Activated T-cell treated with anti-CD3 and anti-CD28 coated beads, Interleukin-2, amount 50 U/mL, for 1 hour (primary cell): ENCODE measurements at places on chromosomes 2 and 18.
A peak's percentile ranks its signal among the peaks of the same experiment; 100 is the strongest.

DNA sequence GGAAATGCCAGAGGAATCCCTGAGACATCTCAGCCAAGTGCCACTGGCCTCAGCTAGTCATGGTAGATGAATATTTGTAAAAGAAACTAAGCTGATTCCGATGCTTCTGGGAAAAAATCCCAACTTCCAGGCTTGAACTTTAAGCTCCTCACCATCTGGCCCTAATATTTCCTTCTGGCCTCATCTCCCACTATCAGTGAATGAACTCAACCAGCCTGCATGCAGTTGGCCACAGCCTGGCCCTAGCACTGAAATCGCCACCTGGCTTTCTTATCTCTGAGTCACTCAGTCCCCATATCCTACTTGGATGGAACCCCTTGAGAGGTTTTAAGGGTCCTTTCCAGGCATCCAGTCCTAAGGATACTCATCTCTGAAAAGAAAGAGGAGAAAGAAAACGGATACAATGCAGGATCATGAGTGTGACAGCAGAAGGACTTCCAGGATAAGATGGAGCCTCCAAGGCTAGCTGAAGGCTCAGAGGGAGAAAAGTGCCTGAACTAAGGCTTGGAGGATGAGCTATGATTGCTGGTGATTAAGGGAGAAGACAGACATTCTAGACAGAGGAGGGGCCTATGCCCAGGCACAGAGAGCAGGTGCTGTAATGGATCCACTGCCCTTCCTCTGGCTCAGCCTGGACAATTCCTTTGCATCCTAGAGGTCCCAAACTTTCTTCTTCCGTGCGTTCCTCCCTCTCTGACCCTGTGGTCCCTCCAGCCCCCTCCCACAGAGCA, 141.5 kb upstream of the MYCN start:
- DNase-seq = no peak

GRCh38 chr2:154693741-154694340, 4.7 kb upstream of the KCNJ3 start:
- DNase-seq = no peak

- no peak for DNase-seq
These were observed 30.0 kb upstream of the CFAP36 start for GRCh38 chr2:55489467-55490062.

GRCh38 chr2:105324732-105325131, 4.8 kb downstream of the TGFBRAP1 start:
- no peak for DNase-seq

GRCh38 chr18:45249246-45249661, 366.0 kb upstream of the SLC14A2 start:
- DNase-seq = no peak

DNA sequence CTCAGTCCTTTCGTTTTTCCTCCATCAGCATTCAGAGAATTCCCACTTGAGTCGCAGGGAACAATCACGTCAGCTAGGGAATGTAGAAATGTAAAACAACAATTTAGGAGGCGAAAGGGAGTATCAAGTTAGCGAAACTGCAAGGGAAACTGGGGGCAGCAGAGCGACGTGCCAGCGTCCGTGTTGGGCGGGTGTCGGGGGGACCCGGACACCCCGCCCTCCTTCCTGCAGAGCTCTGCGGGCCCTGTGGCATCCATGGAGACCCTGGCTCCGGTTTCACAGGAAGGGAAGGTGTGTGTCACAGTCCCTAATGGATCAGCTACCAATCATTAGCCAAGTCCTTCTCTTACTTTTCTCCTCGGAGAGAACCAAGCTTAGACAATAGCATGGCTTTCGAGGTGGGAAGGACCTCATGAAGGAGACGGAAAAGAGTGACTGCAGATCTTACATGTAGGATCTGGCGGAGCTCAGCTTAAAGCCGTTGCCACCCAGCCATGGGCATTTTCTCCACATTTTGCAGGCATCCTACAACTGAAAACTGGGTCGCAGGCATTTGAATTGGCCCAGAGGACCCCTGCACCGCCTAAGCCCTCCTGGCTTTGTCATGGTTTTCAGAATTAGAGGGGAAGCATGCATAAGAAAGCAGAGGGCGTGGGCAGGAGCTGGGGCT, 33.7 kb downstream of the SOX11 start:
- DNase-seq = no peak

GRCh38 chr18:58547864-58548263, 81.0 kb downstream of the ALPK2 start:
- no peak for DNase-seq

- no peak for DNase-seq
These were observed 59.4 kb downstream of the LIPG start for GRCh38 chr18:49621301-49621700.

- DNase-seq = peak; percentile 82
These were observed 621 bp upstream of the IMP4 start for GRCh38 chr2:130342020-130342532.

- no peak for DNase-seq
These were observed 22.7 kb downstream of the PTPN4 start for GRCh38 chr2:119782308-119783027.
